Hematopoietic multipotent progenitor cell treated with erythropoietin and hydrocortisone succinate and interleukin-3 and kit ligand, for 4 days (in vitro differentiated cells): ENCODE measurements at places on chromosomes 7 and 10.

- no peak for DNase-seq
Measured at GRCh38 chr10:124476043-124476725, 14.6 kb downstream of the LHPP start.

GRCh38 chr7:19118636-19119371, 1.4 kb upstream of the TWIST1 start:
- DNase-seq = no peak

GRCh38 chr10:80275756-80276155, 13.7 kb downstream of the MAT1A start:
- no peak for DNase-seq

DNA sequence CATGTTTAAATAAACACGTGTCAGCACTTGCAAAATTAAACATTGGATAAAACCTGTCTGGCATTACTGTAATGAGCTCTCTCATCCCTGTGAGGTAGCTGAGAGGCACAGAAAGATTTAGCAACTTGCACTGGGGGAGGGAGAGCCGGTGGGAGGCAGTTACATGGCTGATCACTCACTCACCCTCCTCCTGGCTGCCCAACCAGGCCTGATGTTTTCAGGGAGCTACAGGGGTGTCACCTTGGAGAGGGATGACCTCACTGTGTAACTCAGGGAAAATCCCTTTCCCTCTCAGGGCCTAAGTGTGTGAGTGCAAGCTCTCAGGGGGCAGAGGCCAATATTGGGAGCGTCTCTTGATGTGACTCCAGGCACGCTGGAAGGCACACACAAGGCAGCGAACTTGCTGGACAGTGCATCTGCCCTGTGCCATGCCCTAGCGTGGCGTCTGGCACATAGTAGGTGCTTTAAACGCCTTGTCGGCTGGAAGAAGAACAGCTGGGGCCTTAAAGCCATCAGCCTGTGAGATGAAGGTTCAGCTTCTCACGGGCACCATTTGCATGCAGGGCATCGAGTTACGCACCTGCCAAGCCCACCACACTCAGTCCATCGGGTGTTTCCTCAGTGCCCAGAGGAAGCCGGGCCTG, 51.1 kb downstream of the ELFN1 start:
- DNase-seq = no peak

DNA sequence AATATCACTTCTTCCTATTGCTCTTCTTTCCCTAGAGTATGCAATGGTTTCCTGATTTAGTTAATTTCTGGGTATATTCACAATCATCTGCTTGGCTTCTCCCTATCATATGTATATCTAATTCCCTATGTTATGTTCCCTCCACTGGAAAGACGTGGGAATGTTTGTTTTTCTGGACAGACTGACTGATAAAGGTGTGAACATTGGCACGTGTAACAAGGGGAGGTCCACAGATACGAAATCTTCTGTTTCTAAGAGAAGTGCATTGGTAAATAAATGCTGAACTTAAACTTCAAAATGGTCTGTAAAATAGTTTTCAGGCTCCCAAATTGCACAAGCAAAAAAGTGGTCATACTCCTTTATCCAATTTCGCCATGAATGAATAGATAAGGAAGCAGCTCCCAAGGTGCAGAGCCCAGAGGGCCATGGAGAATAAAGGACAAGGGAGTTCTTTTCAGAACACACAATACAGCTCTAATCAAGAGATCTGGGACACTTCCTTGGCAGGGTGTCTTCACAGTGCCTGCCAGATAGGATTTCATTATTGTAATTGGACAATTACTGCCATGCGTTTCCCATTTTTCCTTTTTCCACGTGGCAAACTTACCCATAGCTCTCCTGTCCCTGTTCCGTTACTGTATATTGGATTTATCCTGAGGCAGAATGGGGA, 141.9 kb downstream of the RNF133 start:
- DNase-seq = no peak

- DNase-seq = no peak
Measured at GRCh38 chr7:25849500-25850184, 302.4 kb upstream of the NFE2L3 start.

GRCh38 chr10:116001262-116001857, 271.6 kb downstream of the GFRA1 start:
- DNase-seq = no peak

DNA sequence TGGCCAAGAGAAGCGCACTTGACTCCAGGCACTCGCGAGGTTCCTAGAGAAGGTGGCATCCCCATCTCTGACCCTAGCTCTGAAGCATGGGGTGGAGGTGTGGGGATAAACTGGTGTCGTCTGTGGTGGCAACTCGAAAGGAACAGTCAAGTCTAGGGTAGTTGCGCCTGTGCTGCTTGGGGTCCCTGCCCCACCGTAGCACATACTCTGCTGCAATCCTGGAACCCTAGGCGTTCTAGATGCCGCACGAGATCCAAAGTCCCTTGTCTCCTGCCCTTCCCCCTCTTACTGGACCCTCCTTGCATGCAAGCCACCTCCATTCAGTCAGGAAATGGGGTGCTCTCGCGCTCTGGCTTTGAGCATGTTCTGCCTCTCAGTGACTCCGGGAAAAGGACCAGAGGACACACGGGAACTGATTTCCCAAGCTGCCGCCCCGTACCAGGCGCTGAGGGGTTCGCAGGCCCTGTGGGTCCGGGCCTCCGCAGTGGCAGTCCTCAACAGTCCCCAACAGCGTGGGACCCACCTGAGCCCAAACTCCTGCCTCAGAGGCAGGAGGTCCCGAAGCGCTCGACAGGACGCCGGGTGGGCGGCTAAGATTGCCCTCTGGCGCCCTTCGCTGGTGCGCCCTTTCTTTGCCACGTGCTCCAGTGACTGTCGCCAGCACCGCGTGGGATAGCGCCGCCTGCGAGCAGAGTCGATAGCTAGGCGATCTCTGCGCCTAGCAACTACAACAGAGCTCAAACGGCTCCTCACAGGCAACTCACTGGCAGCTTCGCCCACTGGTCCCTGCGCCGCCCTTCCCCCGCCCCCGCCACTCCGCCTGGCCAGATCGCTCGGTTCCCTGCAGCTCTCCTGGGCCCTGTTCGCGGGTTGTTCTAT, 452.0 kb downstream of the REEP3 start:
- DNase-seq = no peak

GRCh38 chr7:46072722-46073121, 151.7 kb upstream of the IGFBP3 start:
- DNase-seq = no peak

DNA sequence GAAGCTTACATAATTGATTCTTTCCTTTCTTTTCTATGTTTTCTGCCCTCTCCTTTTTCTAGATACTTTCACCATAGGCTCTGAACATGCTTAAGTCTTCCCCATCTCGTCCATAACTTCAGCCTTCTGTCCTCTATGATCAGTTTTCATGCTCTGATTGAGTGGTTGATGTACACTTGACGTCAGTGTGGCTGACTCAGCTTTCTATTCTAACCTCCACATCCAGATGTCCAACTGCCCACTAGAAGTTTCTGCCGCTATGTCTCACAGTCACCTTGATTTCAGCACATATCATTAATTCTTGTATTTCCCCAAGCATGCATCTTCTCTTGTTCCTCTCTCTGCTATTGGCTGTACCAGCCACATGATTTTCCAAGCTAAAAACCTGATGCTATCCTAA, 15.0 kb downstream of the CDK14 start:
- DNase-seq = no peak

GRCh38 chr7:112206991-112207592, 597 bp downstream of the ZNF277 start:
- peak; percentile 21 for DNase-seq

DNA sequence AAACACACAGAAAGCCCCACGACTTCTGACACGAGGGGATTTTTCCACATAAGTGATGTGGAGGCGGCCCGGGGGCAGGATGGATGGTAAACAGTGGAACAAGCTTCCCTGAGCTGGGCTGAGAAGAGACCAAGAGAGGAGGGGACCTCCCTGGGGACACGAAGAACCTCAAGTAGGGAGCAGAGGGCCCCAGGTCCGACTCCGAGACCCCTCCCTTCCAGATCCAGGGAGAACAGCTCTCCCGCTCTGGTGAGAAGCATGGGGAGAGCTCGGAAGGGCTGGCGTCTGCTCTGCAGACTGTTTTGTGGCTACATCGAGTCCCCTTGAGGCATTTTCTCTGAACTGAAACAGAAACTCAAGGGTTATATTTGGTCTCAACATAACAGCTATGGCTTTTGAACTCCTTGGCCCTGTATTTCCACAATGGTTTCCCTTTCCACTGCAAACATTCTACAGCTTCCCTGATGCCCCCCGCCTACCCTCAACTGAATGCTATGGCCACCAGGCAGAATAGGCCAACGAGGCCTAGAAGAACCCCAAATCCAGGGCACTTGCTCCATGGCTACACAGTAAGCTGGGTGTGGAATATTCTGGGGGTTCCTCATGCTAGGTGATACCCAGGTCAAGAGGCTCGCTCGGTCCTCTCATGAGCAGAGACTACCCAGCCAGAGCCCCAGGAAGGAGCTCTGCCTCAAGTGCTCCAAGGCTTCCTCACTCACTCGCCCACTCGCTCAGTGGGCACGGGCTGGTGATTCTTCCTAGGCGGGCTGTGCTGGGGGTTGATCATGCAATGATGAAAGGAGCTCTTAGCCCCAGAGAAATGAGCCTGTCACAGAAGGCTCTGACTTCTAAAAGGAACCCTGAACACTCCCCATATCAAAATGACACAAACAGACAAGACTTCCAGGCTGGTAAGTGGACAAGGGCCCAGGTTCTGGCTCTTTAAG, 47.5 kb downstream of the FAM53B start:
- DNase-seq = no peak

- no peak for DNase-seq
Measured at GRCh38 chr10:116094356-116094755, 178.7 kb downstream of the GFRA1 start.

GRCh38 chr10:129495256-129495655, 28.2 kb downstream of the MGMT start:
- no peak for DNase-seq

DNA sequence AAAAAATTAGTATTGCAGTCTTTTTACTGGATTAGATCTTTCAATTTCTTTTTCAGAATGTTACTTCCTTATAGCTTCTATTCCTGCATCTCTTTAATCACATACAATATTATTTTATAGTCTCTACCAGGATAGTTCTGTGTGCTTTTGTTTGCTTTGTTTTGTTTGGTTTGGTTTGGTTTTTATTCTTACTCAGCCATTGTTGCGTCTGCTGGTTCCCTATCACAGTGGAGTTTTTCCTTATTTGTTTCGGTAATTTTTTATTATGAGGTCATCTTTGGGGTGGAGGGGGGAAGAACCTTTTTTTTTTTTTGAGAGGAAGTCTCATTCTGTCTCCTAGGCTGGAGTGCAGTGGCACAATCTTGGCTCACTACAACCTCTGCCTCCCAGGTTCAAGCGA, 9.0 kb upstream of the BAIAP2L1 start:
- DNase-seq = no peak
